ENCODE measurements at places on chromosomes 4 and X.
A peak's percentile ranks its signal among the peaks of the same experiment; 100 is the strongest.

- DNase-seq: no peak
Measured at GRCh38 chr4:28279249-28279648, 1418.6 kb downstream of the STIM2 start.

- DNase-seq: peak; percentile 17
Measured at GRCh38 chr4:10582059-10582686, 102.4 kb downstream of the CLNK start.

- DNase-seq: no peak
Measured at GRCh38 chrX:31508338-31508737, 436.5 kb upstream of the FTHL17 start.

DNA sequence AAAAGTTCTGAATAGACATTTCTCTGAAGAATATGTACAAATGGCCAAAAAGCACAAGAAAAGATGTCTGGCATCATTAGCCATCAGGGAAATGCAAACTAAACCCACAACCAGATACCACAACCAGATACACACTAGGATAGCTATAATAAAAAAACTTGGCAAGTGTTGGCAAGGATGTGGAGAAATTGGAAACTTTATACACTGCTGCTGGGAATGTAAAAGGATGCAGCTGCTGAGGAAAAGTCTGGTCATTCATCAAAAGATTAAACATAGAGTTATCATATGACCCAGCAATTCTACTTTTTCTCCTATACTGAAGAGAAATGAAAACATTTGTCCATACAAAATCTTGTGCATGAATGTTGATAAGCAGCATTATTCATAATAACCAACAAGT lies 92.3 kb downstream of the UCHL1 start:
- no peak for DNase-seq

DNA sequence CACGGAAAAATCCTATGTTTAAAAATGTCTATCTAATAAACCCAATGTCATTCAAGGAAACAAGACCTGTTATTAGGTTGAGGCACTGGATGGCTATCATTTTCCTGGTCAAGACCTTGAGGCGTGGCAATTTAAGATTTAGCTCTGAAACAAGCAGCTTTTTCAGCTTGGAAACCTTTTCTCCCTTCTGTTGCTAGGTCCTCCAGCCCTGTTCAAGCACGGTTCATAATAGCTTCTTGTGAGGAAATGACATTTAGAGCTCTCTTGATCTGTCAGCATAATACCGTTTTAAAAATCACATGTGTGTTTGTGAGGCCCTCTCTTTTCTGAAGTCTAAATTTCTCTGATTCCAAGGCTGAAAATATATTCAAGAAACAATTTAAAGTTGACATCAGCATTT lies 133.6 kb upstream of the GRPR start:
- DNase-seq: no peak

- peak; percentile 24 for DNase-seq
Measured at GRCh38 chr4:185201977-185202962, 1.5 kb downstream of the CFAP97 start.

GRCh38 chrX:84336646-84337045 lies 148.6 kb upstream of the RPS6KA6 start:
- no peak for DNase-seq

GRCh38 chr4:137015426-137016409 lies 516.6 kb downstream of the PCDH18 start:
- DNase-seq: no peak

DNA sequence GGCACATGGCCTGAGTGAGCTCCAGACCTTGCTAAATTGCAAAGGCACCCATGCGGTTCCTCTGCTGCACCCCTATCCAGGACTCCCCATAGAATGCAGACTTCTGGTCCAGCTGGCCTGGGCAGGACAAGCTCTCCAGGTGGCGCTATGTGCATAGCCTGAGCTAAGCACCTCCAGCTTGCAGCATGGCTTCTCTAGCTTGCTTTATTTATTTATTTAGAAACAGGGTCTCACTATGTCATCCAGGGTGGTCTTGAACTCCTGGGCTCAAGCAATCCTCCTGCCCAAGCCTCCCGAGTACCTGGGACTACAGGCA lies 5.5 kb upstream of the WFS1 start:
- peak; percentile 35 for DNase-seq

GRCh38 chrX:105134273-105134672 lies 86.2 kb downstream of the TEX13A start:
- DNase-seq: no peak

DNA sequence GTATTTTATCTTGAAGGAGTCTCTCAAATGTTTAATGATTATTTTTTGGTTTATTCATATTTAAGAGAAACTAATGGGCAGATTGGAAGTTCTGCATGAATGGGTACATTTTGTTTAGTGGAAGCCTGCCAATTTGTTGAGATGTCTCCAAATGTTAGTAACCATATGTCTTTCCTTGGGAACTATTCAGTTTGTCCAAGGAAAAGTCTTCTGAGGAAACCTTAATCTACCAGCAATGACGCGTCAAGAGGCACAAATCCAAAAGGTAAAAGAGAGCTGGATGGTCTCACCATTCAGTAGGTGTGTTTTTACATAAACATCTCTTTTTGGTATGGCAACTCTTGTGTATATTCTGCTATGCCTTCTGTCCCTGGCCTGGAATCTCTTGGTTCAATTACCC lies 37.4 kb upstream of the NDST3 start:
- DNase-seq: no peak

DNA sequence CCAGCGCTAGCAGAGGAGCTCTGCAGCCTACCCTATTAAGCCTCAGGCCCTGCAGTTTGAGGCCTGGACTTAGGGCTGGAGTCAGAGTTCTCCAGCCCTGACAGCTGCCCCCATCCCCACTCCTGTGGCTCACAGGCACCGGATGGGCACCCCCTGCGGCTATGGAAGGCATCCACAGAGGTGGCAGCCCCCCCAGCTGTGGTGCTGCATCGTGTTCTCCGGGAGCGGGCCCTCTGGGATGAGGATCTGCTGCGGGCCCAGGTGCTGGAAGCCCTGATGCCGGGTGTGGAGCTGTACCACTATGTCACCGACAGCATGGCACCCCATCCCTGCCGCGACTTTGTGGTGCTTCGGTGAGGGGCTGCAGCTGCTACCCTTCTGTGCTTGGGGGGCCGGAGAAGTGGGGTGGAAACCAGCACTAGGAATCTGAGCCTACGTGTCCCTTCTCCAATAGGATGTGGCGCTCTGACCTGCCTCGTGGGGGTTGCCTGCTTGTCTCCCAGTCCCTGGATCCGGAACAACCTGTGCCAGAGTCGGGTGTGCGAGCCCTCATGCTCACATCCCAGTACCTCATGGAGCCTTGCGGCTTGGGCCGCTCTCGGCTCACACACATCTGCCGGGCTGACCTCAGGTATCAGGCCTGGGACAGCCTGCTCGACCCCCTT lies 76.2 kb downstream of the STARD8 start:
- DNase-seq: no peak

DNA sequence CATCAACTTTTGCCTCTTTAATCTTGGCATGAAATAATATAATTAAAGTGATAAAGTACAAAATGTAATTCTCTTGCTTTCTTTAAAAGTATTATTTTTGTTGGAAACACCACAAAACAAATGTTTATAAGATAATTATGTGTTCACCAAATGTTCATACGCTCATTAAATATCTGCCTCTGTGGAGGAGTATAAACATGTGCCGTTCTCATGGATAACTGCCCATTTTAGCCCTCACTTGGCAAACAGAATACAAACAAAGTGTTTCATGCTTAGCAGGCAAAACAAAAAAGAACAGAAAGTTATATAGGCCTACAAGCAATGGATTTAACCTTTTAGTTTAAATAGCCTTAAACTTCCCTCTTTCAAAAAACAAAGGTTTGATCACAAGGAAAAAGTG lies 800.5 kb upstream of the DIAPH2 start:
- no peak for DNase-seq
